WTC11 (cell line): ENCODE measurements at places on chromosomes 13 and 19.

DNA sequence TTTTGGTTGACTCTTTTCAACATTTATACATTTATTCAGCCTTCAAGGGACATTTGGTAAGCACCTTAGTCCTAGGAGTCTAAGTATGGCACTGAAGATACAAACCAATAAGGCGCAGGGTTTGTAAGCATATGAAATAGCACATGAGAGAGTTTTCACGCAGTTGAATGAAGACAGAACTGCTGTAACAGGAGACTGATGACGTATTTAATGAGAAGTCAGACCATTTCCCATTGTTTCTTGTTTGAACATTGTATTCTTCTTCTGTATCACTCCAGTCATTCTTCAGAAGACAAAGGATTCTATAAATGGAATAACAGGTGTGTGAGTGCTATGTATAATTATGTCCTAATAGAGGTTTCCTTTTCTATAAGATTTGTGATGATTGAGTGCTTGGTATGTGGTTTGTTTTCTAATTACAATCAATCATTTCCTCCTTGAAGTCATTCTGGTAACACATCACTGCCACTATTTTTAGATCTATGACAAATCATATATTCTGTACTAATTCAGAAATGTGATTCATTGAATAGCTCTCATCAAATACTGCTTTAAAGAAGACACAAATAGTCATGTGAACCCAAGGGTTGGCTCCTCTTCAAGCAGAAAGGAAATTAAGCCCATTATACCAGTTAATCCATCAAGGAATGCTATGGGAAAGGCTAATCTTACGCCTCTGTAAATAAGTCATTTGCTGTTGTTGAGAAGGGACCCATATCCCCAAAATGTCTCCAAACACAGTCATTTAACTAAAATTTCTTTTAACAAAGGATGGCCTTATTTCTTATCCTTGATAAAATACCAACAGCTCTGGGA is 222.8 kb upstream of the NBEA start:
- DNase-seq, result no peak

GRCh38 chr19:42254850-42255765 is at the start of gene ERF:
TSS of gene ERF (minus strand) at chr19:42255128. CDS start at chr19:42254999, 129 bp downstream.
- DNase-seq, result peak; percentile 88

- DNase-seq, result no peak
Measured at GRCh38 chr13:99932912-99933311, 38.7 kb downstream of the ZIC5 start.

GRCh38 chr19:18969931-18970659 is 29.1 kb upstream of the HOMER3 start:
- no peak for DNase-seq

DNA sequence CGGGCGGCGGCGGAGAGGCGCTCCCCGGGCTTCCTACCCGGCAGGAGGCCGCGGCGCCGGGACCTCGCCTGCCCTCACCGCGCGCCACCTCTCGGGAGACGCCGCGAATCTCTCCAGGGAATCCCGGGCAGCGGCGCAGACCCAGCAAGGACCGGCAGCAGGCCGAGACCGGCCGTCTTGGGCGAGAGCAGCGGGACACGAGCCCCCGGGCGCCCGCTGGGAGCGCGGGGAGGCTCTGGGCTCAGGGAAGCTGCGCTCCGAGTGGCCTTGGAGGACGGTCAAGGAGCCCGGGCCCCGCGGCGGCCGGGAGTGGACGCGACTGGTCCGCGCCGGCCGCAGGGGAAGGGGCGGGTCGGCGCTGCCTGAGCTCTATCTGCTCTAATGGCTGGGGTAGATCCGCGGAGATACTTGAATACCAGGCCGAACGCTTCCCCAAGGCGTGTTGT is 14.7 kb downstream of the CDX2 start:
- DNase-seq, result peak; percentile 71

DNA sequence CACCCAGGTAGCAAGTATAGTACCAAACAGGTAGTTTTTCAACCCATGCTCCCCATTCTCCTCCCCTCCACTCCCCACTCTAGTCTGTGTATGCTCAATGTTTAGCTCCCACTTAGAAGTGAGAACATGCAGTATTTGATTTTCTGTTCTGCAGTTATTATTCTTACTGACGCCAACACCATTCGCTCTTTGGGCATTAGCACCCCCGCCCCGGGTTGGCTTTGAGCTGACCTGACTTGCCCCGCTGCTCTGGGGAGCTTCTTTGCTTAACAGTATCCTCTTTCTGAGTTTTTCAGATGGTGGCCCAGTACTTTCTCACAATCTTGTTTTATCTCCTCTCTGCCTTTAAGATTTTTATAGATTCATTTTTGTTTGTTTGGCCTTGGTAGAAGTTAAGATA is 138.7 kb downstream of the CRYL1 start:
- no peak for DNase-seq

- DNase-seq, result no peak
Measured at GRCh38 chr13:30325668-30326067, 18.3 kb upstream of the KATNAL1 start.

- DNase-seq, result no peak
Measured at GRCh38 chr13:79468819-79469218, 12.1 kb upstream of the NDFIP2 start.

GRCh38 chr13:23383151-23383550 is 50.4 kb downstream of the SACS start:
- DNase-seq, result no peak

- no peak for DNase-seq
Measured at GRCh38 chr19:3129112-3129511, 6.7 kb upstream of the GNA15 start.

GRCh38 chr19:15874821-15875474 is 22.9 kb downstream of the CYP4F2 start:
- DNase-seq, result no peak

GRCh38 chr13:114135731-114136171 is 3.3 kb upstream of the RASA3 start:
- peak; percentile 20 for DNase-seq

- DNase-seq, result no peak
Measured at GRCh38 chr19:51729781-51730180, 6.0 kb upstream of the HAS1 start.

DNA sequence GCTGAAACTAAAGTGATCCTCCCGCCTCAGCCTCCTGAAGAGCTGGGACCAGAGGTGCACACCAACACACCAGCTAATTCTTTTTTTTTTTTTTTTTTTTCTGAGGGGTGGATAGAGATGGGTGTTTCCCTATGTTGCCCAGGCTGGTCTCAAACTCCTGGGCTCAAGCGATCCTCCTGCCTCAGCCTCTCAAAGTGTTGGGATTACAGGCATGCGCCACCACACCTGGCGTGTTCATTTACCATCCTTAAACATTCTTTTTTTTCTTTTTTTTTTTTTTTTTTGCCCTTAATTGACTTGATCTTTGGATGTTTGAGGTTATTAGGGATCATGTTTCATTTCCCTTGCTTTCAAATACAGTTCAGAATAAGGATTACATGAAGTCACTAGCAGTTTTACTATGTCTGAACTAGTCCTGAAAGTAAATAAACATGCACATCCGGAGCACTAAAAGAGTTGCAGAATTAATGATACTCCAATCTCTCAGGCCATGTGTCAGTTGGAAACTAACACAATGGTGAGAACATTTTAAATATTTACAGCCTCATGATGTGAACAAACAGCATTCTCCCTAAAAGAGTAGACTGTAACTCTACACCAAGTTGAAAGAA is 10.2 kb downstream of the UTP14C start:
- DNase-seq, result no peak

- DNase-seq, result no peak
Measured at GRCh38 chr13:21074546-21074945, 13.2 kb upstream of the LATS2 start.

- DNase-seq, result no peak
Measured at GRCh38 chr13:111657013-111657412, 336.6 kb downstream of the TEX29 start.

- no peak for DNase-seq
Measured at GRCh38 chr13:109516186-109516585, 270.2 kb downstream of the IRS2 start.

GRCh38 chr19:32358321-32358720 is 12.9 kb downstream of the ZNF507 start:
- no peak for DNase-seq

- DNase-seq, result no peak
Measured at GRCh38 chr13:37753776-37754175, 115.8 kb downstream of the TRPC4 start.

GRCh38 chr13:73715911-73716510 is 418.2 kb downstream of the KLF12 start:
- DNase-seq, result no peak

GRCh38 chr13:76292726-76293125 is 593.5 kb downstream of the KCTD12 start:
- DNase-seq, result no peak

GRCh38 chr13:66952507-66952906 is 277.6 kb downstream of the PCDH9 start:
- no peak for DNase-seq

DNA sequence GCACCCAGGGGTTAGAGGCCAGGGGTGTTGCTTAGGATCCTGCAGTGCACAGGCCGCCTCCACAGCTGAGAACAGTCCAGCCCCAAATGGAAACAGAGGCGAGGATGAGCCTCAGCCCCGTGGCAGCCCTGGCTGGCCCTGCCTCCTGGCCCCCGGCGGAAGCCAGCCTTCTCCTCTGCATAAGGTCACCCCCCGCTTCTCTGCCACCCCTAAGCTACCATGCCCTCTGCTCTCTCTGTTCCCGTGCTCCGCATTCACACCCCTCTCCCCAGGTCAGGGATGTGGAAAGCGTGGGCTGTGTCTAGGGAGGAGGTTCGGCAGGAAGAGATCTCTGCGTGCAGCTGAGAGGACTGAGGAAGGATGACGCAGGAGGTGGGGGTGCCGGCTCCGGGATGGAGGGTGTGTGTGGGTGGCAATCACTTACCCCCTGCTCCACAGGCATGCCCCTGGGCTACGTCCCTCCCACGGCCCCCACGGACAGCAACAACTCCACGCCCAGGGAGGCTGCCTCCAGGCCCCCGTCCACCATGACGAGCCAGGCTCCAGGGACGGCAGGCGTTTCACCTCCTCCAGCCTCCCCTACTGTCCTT is 6.0 kb downstream of the SSC5D start:
- no peak for DNase-seq

GRCh38 chr19:29003641-29004409 is 209.1 kb downstream of the UQCRFS1 start:
- no peak for DNase-seq

DNA sequence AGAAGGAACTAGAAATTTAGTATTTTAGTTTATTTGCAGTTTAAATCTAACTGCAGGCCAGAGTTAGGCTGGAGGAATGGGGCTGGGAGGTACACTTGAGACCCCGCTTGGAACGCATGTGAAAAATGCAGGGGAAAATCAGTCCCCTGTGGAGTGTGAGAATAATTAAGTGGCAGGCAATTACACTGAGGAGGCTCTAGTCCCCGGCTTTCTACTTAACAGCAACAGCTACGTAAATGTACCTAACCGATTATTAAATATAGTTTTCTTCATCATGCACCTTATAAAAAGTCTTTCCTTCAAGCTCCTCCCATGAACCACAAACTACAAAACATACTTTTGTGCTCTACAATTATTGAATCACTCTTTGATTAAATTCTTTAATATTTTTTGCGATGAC is 804 bp downstream of the ZNF708 start:
- no peak for DNase-seq

- peak; percentile 82 for DNase-seq
Measured at GRCh38 chr13:36673838-36674326, at the start of gene SERTM1. TSS of gene SERTM1 (plus strand) at chr13:36674020. CDS start at chr13:36695079, 21,059 bp downstream.

DNA sequence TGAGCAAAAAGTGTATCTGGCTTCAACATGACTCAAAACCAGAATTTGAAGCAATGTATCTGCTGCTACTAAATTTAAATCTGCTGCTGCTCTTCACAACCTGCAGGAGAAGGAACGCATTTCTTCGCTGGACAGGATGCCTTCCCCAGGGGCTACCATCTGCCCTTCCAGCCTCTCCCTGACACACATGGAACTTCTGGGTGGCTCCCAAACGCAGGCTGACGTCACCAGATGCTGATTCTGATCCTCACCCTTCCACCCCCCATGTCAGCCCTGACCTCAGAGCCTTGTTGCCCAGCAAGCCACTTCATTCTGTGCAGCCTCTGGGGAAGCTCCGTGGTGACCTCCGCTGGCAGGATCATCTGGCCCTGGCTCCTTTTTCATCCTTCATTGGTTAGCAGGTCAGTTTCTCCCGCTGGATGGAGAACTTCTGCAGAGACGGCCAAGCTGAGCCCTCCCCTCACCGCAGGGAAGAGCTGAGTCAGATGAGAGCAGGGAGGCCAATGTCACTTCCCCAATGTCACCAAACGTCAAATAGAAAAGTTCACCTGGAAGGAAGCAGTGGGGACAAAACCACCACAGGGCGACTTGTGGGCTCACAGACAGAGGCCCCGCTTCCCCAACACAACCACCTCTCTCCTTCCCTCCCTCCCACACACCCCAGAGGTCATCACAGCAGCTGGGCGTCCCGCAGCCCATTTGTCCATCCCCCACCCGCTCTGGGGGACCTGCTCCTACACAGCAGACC is 14.0 kb upstream of the RAB20 start:
- DNase-seq, result no peak

GRCh38 chr13:93216122-93216521 is 10.5 kb upstream of the GPC6 start:
- DNase-seq, result peak; percentile 28

- DNase-seq, result no peak
Measured at GRCh38 chr13:20064128-20064527, 96.7 kb downstream of the GJA3 start.

GRCh38 chr13:20491926-20492435 is 33.7 kb downstream of the CRYL1 start:
- DNase-seq, result no peak

GRCh38 chr13:37889102-37889501 is 19.5 kb upstream of the TRPC4 start:
- DNase-seq, result no peak

DNA sequence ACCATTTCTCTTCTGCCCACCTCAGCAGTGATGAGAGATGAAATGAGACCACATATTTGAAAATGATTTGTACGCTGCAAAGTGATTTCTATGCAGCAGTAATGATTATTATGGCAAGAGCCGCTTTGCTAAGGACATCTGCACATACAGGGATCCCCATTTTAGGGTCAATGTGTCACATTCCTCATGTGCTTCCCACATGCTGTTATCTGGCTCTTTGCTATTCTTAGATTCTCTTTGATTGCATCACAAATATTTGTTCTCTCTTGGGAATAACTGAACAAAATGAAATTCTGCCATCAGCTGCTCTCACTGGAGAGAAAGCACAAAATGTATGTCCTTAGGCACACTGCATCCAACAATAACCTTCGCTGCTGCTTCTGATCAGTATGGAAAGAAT is 209.5 kb upstream of the IPO5 start:
- no peak for DNase-seq

DNA sequence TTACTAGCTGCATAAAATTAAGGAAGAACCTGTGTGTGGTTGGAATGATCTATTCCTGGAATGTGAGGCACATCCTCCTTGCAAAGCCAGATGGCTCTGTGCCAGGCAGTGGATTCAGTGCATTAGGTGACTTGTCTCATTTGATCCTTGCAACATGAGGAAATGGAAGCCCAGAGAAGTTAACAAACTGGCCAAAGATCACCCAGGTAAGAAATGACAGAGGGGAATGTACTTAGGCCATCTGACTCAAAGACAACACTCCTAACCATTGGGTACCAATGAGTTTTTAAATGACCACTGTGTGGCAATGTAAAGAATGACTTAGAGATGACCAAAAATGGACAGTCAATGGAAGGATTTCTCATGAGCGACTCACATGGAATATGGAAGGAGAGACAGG is 114.2 kb upstream of the RXFP2 start:
- no peak for DNase-seq
